ENCODE measurements at places on chromosomes 3 and 15.

- no peak for DNase-seq
Measured at GRCh38 chr3:9947025-9947995, 4.9 kb downstream of the PRRT3 start.

DNA sequence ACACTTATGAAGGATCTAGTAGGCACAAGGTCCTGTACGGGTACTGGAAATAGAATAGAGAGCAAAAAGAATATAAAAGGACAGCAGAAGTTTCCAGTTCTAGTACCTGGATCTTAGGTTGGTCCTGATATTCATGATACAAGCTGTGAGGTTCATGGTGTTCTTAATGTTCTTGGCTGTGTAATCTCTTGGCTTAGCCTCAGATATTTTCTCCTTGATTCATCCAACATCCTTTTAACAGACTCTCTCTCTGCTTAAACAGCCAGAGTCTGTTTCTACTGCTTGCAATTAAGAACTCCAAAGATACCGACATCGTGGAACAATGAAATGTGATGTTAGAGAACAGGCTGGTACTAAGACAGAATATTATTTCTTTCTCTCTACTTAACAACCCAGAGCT lies 49.9 kb downstream of the CNTN3 start:
- DNase-seq: no peak

DNA sequence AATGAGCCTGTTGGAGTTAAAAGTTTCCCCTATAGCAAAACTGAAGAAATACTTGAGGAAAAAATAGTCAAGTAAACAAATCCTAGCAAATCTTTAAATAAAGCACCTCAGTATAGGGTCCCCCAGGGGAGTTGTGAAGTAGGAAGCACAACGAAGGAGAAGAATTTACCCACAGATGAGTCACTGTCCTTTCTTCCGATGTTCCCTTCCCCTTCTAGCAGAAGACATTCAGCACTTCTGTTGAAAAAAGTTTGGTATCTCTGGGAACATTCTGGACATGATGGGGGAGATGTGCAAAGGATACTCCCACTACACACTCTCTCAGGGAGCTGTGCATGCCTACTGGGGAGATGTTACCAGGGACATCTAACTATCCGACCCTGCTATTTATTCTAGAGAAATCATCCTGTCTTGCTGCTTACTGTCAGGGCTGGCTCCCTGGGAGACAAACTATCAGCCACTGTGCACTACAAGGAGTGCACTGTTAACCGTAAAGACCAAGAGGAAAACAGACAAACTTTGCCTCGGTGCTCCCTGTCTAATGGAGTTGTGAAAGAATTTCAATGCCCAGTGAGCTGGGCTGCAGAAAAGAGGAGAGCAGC lies 93.8 kb downstream of the RFTN1 start:
- no peak for DNase-seq

- no peak for DNase-seq
Measured at GRCh38 chr3:60281970-60282369, 969.3 kb downstream of the FHIT start.

GRCh38 chr3:195537995-195538394 lies 5.1 kb downstream of the PPP1R2 start:
- peak; percentile 62 for DNase-seq

DNA sequence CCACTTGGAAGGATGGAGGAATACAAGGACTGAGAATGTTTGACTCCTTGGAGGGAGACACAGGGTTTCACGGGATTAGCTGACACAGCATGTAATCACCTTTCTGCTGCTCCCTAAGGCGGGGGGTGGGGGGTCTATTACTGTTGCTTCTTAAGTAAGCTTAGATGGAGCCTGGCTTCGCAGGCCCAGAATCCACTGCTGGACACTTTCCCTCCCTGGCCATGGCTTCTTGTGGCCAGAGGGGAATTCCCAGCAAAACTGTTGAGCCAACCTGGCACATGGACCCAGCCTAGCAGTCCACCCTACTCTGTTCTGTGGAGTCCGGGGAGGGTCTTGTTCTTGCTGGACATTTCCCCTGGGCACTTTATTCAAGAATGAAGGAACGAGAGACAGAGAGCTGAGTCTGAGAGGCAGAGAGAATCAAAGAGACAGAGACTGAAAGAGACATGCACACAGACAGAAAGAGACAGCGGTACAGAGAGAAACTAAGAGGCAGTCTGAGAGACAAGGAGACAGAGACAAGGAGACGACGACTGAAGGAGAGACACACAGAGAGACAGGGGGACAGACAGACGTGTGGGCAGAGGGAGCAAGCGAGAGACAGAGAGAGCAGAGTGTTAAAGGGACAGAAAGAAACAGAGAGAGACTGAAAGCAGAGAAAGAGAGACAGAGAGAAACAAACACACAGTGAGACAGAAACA lies 55.6 kb upstream of the DLG1 start:
- DNase-seq: no peak

DNA sequence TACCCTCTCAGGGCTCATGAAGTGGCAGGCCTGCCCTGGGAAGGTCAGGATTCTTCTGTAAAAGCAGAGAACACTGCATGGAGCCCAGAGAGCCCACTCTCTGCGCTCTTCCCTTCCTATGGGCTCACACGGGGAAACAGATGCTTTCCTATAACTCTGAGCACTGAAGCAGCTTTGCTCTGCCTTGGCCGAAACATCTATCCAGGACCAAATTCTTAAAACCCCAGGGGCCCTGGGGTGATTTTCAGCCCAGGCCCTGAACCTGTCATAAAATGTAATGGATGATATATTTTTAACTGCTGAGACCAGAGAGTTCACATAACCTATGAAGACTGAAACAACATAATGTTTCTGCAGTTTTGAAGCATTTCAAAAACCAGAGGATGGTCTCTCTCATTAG lies 249.9 kb upstream of the CTDSPL start:
- no peak for DNase-seq

DNA sequence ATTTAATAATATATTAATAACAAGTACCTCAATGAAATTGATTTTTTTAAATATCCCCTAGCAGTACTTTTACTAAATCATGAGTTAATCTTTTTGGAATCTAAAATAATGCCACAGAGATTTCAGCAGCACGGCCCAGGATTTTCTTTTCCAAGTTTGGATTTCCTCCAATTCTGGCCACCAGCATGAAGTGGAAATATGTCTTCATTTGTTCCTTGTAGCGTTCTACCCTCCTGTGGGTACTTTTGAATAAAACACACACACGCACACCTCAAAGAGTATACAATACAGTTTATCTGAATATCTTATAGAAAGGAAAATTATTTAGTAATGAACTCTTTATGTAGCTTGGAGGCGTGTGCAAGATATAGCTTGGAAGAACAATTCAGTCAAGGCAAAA lies 125.1 kb upstream of the STT3B start:
- no peak for DNase-seq

DNA sequence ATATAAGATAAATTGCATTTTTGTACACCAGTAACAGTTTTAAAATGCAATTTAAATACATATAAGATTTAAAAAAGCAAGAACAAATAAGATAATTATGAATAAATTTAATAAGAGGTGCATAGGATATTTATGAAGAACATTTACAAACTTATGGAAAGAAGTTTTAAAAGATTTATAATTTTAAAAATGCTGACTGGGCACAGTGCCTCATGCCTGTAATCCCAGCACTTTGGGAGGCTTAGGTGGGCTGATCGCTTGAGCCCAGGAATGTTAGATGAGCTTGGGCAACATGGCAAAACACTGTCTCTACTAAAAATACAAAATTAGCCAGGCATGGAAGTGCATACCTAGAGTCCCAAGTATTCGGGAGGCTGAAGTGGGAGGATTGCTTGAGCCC lies 37.8 kb downstream of the EOMES start:
- DNase-seq: no peak

DNA sequence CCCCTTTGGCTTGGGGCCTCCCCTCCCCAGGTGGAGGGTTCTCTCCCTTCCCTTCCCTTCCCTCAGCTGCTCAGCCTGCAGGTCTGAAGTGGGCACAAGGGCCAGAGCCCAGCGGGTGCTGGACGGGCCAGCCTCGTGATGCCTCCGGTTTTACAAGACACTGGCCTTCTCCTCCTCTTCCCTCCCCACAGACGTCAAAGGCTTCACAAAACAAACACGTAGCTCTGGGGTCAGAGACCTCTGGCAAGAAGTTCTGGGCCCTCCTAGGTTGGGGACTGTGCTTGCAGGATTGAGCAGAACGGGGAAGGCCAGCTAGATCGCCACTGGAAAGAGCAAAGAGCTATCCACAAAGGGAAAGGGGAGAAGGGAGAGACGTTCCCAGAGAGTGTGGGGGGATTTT lies 81.4 kb upstream of the TPM1 start:
- no peak for DNase-seq

GRCh38 chr3:72031581-72031980 lies 246.6 kb upstream of the PROK2 start:
- DNase-seq: peak; percentile 12

GRCh38 chr3:9074079-9074478 lies 110.8 kb upstream of the RAD18 start:
- no peak for DNase-seq

DNA sequence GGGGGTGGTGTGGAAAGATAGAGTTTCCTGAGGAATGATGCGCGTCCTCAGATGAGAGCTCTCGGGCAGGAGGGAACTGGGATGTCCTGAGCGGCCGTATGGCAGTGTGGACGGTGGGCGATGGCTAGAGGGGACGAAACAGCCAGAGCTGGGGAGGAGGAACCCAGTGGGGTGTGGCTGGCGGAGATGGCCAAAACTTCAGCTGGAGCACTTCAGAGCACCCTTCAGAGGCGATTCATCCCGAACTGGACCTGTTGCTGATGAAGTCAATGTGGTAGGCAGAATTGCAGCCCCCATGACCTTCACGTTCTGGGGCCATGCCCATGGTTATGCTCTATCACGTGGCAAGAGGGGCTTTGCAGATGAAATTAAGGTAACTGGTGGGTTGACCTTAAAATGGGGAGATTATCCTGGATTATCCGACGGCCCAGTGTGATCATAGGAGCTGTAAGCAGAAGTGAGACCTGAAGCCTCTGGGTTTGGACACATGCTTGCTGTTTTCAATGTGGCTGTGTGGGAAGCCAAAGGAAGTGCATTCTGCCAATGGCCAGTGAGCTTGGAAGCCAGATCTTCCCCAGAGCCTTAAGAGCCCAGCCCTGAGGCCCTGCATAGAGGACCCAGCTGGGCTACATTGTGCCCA lies 52.3 kb downstream of the ATP1B3 start:
- DNase-seq: no peak

- no peak for DNase-seq
Measured at GRCh38 chr3:55724821-55725220, 237.7 kb upstream of the WNT5A start.

- no peak for DNase-seq
Measured at GRCh38 chr3:117473981-117474538, 764.5 kb downstream of the TUSC7 start.

GRCh38 chr3:152281133-152281713 lies 12.5 kb downstream of the MBNL1 start:
- DNase-seq: peak; percentile 45

DNA sequence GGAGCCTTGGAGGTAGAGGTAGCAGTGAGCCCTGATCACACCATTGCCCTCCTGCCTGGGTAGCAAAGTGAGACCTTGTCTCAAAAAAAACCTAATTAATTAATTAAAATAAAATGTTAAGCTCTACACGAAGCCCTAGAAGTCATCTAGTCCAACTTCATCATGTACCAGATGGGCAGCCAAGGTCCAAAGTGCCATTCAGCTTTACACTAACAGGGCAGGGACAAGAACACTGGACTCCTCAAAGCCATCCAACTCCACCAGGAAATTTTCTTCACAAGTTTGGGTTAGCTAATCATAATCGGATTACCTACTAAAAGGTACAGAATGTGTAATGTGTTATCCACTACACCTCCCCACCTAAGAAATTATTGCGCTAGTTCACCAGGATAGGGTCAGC lies 48.8 kb downstream of the WWTR1 start:
- no peak for DNase-seq

- no peak for DNase-seq
Measured at GRCh38 chr3:88918841-88919240, 188.6 kb upstream of the EPHA3 start.

GRCh38 chr3:41143421-41144031 lies 55.8 kb upstream of the CTNNB1 start:
- DNase-seq: no peak
